ENCODE measurements at places on chromosomes 11 and 22.

GRCh38 chr22:37244114-37244921 lies at the start of gene RAC2:
Gene RAC2, minus strand, starts transcription at chr22:37244269. Its CDS starts 121 bp downstream, at chr22:37244148.
- no peak for DNase-seq

- DNase-seq = no peak
Measured at GRCh38 chr22:21780259-21780658, 44.7 kb upstream of the YPEL1 start.

GRCh38 chr11:128417607-128418324 lies 169.6 kb downstream of the ETS1 start:
- DNase-seq = peak; percentile 89

DNA sequence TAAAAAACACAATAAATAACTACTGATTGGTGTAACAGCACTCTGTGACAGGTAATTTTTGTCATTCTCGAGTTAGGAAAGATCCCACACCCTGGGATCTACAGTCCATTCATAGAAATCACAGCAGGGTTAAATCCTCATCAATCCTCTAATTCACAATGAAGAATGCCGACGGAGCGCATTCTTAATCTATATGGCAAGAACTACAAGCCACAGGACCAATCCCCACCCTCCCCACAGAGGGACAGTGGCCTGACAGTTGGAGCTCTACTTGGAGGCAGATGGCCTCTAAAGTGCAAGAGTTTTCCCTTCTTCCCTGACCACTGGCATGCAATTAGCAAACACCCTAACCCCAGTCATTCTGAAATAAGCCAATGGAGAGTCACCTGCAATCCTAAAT lies 34.2 kb downstream of the TCF20 start:
- no peak for DNase-seq

GRCh38 chr22:50314081-50314454 lies 6.6 kb upstream of the PLXNB2 start:
- DNase-seq = no peak

DNA sequence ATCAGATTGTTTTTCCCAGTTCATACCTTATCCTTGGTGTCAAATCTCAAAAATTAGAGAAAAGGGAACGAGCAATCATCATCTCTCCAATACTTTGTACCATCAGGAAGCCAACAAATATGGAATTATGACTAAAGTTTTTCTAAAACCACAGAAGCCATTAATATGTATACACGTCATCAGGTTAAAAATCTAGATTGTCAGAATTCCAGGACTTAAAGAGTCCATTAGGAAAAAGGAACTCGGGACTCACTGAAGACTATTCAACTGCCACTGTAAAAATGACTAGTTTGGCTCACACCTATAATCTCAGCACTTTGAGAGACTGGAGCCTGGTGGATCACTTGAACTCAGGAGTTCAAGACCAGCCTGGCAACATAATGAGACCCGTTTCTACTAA lies 344.4 kb upstream of the LRRC4C start:
- DNase-seq = no peak

DNA sequence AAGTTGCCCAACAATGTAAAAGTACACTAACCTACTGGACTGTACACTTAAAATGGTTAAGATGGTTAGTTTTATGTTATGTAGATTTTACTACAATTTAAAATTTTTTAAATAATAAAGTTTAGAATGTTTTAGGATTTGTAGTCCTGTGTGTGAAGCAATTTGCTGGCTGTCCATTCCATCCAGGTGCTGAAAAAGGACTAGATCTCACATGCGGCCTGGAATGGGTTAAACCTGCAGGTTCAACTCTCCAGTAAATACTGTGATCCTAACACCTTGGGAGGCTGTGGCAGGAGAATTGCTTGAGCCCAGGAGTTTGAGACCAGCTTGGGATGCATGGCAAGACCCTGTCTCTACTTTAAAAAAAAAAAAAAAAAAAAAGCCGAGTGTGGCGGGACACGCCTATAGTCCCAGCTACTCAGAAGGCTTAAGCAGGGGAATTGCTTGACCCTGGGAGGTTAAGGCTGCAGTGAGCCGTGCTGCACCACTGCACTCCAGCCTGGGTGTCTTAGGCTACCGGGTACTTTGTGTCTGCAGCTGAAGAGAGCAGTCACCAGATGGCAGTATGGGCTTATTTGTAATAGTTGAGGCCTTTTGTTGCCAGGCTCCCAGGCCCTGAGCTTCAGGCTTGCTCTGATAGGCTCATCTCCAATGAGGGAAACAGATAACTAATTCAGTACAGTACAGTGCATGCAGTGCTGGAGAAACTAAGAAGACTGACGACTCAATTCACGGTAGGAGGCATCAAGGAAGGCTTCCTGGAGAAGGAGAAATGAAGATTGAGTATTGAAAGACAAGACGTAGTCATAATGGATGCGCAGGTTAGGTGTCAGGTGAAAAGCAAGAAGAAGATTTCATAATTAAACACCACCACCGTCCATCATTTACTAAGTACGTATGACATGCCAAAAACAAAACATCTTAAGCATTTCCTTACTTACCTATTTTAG lies 64.7 kb upstream of the ASPHD2 start:
- peak; percentile 55 for DNase-seq

- no peak for DNase-seq
Measured at GRCh38 chr11:110493346-110493745, 63.6 kb downstream of the FDX1 start.

- no peak for DNase-seq
Measured at GRCh38 chr11:44866286-44866685, 84.4 kb downstream of the TP53I11 start.

GRCh38 chr11:95705485-95706124 lies 84.0 kb downstream of the FAM76B start:
- peak; percentile 67 for DNase-seq

GRCh38 chr11:96241331-96241841 lies 101.6 kb downstream of the MAML2 start:
- DNase-seq = no peak

DNA sequence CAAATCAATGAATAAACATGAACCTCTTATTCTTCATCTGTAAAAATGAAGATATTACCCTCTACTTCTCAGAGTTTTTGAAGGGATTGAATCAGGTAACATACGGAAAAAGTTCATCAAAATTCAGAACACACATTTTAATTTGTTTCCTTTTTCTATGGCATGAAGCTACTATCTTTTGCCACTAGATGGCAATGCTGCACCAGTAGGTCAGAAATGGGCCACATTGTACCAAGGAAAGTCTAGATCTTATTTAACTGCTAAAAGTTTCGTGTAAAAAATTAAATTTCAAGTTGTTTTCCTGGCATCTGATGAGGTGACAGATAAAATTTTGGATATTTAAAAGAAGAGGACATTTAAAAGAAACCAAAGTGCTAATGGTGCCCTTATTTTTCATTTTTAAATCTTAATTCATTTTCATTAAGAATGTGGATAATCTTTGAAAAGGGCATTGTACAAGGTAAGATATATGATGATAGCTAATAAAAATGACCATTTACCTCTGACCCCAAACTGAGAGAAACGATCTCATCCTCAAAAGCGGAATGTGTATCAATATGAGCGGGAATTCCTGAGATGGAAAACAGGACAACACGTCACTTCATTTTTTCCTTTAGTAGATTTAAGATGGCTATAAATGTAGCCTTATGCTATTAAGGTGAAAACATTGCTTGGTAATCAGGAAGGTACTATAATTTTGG lies 16.1 kb downstream of the ALKBH8 start:
- no peak for DNase-seq

DNA sequence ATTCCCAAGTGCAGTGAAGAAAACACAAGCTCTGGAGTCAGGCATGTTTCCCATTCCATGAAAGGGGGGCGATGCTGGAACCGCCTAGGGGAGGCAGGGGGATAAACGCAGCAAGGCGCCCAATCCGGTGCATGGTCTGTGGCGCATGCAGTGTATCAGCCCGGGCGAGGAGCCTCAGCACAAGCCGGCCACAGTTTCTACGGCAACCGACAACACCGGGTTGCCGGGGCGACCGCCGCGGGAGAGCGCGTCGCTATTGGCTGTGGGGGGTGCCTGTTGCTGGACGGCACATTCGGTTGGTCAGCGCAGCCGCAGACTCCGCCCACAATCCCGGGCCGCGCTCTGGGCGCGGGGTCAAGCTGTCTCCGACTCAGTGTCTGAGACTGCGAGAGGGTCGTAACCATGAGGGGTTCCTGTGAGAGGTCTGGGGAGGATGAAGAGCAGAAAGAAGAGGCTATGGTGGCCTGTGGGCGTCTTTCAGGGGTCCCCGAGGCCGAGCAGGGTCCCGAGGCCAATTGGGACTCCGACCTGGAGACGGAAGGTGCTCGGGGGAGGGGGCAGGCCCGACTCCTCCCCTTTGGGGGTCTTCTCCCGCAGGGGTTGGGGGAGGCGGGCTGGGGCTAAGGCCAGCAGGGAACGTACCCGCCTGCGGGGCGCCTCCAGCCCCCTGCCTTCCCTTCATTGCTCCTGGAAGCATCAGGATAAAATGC lies at the start of gene LRRC74B:
Gene LRRC74B (plus strand): TSS at position 362 of the 710 bp plus-strand sequence. CDS start 41 bp downstream, at position 403.
- DNase-seq = peak; percentile 56

GRCh38 chr11:43737201-43737590 lies 56.7 kb downstream of the HSD17B12 start:
- no peak for DNase-seq

- DNase-seq = no peak
Measured at GRCh38 chr11:117876059-117876340, 458 bp downstream of the FXYD6 start.

GRCh38 chr11:90699791-90700400 lies 477.0 kb upstream of the CHORDC1 start:
- no peak for DNase-seq

DNA sequence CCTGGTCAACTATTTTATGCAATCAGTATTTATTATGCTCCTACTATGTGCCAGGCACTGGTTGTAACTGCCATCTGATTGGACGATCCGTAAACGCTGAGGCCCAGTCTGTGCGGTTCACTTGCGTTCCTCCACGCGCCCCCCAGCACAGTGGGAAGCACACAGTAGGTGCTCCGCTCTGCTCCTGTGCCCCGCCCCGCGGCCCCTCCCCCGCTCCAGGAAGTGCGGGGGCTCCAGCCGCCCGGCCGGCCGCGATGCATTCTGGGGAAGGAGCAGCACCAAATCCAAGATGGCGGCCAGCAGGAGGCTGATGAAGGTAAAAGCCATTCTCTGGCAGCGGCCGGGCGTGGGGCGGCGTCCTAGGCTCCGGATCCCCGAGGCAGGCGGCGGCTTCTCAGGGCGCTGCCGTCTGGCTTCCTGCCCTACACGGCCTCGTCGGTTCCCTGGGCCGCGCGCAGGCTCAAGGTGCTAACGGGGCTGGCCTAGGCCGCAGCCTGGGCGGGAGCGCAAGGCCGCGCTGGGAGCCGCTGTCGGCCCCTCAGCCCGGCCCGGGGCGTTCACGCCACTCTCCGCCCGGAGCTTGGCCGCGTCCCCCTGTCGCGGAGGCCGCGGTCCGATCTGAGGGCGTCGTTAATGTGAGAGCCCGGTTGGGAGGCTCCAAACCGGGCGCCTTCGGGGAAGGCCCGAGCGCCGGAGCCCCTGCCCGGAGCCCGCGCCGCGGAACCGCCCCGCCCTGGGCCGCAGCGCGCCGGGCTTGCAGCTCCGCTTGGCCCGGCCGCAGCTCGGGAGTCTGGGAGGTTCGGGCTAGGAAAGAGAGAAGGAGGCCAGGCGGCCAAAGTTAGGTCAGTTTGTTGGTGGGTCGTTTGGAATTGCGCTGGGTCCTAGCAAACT lies at the start of gene UBE2L3:
Gene UBE2L3 (plus strand): TSS at position 259 of the 891 bp plus-strand sequence. CDS start 31 bp downstream, at position 290.
- DNase-seq = no peak

- DNase-seq = no peak
Measured at GRCh38 chr22:30253205-30253852, 6.8 kb upstream of the LIF start.

DNA sequence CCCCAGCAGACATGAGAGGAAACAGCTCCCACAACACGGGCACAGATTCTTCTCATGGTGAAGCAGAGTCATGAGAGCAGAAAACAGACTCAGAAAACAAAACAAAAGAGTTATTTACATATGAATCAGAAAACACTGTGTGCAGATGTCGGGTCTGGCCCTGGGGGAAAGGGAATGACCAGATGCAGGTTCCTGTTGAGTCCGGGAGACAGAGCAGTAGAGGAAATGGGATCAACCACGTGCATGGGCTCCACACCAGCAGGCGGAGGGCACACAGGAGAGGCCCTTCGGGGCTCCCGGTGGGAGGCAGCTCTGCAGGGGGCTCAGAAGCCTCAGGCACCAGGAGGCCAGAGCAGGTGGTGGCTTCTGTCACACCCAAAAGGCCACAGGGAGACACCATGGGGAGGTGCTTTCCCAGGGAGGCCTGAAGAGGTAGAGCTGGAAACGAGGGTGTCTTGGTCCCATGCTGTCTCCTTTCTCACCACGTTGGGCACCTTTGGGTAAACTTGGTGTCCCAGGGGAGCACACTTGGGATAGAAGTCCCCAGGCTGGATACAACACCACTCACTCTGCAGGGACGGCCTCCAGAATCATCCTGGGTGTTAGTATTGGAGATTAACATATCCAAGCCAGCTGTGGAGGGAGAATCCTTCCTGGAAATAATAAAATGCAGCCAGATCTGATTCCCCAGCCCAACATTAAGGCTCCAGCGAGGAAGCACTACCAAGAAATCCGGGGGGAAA lies 764.7 kb downstream of the BRD1 start:
- DNase-seq = no peak

GRCh38 chr22:26461188-26461810 lies 22.3 kb downstream of the HPS4 start:
- DNase-seq = no peak

GRCh38 chr11:8080674-8081590 lies at the start of gene TUB:
Gene TUB, plus strand, starts transcription at chr11:8081211. Its CDS starts 300 bp downstream, at chr11:8081511.
- DNase-seq = no peak

DNA sequence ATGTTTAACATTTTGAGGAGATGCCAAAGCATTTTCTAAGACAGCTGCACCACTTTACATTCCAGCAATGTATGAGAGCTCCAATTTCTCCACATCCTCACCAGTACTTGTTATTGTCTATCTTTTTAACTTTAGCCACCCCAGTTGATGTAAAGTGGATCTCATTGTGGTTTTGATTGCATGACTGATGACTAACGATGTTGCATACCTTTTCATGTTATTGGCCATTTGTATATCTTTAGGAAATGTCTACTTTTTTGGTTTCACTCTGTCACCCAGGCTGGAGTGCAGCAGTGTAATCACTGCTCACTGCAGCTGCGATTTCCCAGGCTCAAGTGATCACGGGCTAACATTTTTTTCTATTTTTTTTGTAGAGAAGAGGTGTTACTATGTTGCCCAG lies 8.9 kb downstream of the TTC28 start:
- DNase-seq = no peak

Measured in AG09309 (cell line).